Kidney epithelial cell (primary cell): ENCODE measurements at places on chromosomes 13 and 19.

- no peak for DNase-seq
These were observed 463 bp upstream of the POMP start for GRCh38 chr13:28658539-28658795.

DNA sequence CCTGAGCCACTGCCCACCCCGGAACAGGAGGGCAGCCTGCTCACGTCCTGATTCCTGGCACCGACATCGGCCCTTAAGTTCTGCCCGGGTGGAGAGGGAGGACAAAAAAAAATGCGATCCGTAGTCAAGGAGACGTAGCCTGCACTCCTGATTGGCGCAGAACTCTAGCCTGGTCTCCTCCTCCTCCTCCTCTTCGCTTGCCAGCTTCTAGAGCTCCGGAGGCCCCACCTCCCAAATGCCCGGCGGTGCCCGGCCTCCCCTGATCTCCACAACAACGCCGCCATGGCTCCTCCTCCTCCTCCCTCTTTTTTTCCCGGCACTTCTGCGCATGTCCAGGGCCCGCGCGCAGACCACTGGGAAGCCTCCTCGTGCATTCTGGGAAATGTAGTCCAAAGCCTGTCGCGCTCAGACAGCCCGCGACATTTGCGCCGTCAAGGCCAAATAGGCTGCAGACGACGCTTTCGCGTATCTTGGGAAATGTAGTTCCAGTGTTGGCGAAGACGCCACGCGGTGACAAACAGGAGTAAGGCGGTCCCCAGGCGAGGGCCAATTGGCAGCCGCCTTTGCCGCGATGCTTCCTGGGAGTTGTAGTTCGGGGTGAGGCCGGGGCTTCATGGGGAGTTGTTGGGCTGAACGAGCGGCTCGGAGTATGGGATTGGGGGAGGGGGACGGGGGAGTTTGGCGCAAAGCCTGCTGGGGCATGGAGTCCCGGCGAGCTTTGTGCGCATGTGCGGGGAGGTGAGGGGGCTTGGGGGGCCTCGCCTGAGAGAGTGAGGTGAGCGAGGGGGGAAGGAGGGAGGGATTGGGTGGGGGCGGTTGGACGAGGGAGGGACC lies at the start of gene ZNF444:
TSS of gene ZNF444 (plus strand) at position 705 of the 834 bp plus-strand sequence. CDS start 5,625 bp downstream, outside the sequence.
- peak; percentile 95 for DNase-seq

GRCh38 chr13:30443957-30444404 lies 21.7 kb downstream of the UBE2L5 start:
- no peak for DNase-seq

GRCh38 chr13:87123987-87124784 lies 547.0 kb upstream of the SLITRK5 start:
- peak; percentile 100 for DNase-seq

GRCh38 chr13:98275681-98276171 lies 98.7 kb upstream of the RNF113B start:
- no peak for DNase-seq

DNA sequence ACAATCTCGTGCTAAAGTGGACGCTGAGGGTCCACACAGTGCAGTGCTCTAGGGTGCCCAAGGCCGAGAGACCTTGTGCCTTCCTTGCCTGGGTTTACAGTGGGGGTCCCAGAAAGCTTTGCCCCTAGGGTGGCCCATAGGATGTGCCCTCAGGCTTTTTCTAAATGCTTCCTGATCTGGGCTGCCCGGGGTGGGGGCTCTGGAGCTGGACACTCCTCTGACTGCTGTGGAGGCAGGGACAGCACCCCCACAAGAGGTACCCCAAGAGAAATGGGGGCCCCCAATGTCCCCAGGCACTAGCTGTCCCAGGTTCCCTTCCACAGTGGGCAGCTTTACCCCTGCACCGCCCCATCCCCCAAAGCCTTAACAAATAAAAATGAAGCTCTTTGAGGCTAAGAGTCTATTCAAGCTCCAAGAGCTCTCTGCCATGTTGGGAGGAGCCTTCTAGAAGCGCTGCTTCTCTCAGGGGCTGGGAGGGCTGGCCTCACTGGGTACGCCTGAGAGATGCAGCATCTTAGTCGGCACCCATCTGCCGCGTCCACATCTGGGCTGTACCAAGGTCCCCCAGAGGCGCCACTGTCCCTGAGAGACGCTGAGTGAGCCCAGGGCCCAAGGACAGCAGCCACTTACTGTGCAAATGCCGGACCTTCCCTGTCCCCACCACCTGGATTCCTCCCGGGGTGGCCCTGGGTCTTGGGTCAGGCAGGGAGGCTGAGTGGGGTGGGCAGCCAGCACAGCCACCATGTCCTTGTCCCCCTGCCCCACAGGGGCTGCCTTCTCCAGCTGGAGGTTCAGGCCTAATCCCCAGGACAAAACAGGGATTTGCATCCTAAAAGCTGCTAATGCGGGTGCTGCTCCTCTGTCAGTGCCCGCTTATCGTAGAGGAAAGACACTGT lies 27.4 kb downstream of the CEBPA start:
- no peak for DNase-seq

DNA sequence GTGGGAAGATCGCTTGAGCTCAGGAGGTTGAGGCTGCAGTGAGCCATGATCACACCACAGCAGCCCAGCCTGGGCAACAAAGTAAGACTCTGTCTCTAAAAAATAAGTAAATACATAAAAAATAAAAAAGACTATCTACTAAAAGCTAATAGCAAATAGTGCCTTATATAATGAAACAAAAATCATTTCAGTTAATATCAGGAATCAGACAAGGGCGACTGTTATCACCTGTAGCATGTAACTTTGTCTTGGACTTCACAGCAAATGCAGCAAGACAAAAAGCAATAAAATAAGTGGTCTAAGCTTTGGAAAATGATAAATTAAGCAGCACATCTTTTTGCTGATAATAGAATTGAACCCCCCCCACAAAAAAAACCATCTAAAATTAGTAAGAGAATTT lies 21.2 kb upstream of the GPI start:
- no peak for DNase-seq

DNA sequence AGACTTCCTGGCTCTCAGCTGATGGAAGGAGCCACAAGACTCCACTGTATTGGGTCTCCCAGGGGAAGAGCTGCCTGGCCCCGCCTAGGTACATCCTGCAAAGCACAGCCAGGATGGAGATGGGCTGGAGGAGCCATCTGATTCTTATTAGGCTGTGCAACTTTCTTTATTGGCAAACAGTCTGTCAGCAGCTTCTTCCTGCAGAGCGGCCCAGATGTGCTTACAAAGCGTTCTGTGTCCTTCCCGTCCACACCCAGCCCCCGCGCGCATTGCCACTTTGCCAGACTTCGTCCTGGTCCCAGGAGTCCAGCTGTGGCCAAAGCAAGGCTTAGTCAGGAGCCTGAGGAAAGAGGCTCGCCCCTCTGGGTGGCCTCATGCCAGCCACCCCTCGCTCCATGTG lies 409.3 kb downstream of the ZNF536 start:
- no peak for DNase-seq

DNA sequence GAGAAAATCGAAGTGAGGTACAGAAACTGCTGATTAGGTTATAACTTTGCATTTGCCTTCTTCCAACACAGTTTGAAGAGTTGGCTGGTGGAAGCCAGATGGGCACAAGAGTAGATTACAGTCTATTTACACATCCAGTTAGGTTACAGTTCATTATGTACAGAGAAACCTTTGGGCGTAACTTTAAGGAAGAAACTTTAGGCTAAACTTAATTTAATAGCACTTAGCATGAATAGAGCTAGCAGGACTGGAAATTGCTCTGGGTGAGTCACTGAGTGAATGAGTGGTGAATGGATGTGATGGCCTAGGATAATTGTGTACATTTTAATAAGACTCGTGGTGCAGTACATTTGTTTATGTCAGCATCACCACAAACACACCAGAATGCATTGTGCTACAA lies 62.9 kb upstream of the KLHL1 start:
- DNase-seq: no peak

DNA sequence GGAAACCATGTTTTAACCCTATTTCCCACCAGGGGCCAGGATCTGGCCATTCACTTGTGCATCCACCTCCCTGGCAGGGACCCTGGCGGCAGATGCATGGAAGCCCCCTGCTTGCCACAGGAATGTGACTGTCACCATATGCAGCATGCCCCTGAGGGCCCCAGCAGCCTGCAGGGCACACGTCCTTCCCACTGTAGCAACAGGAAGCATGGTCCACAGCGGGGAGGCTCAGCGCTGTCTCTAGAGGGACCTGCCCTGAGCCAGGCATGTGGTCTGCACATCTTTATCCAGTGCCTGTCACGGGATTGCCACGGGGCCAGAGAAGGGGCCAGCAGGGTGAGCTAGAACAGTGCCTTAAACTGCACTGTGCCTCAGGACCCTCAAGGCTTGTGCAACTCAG lies 34.9 kb upstream of the MCF2L start:
- DNase-seq: no peak

GRCh38 chr19:54207983-54208783 lies 7.5 kb downstream of the RPS9 start:
- no peak for DNase-seq

GRCh38 chr19:46533621-46534081 lies 38.0 kb upstream of the PNMA8B start:
- no peak for DNase-seq

- no peak for DNase-seq
These were observed 19.8 kb downstream of the GTPBP3 start for GRCh38 chr19:17357078-17357666.

GRCh38 chr19:15371786-15372380 lies 7.7 kb downstream of the AKAP8 start:
- no peak for DNase-seq
